ENCODE measurements at places on chromosomes 4 and X.

DNA sequence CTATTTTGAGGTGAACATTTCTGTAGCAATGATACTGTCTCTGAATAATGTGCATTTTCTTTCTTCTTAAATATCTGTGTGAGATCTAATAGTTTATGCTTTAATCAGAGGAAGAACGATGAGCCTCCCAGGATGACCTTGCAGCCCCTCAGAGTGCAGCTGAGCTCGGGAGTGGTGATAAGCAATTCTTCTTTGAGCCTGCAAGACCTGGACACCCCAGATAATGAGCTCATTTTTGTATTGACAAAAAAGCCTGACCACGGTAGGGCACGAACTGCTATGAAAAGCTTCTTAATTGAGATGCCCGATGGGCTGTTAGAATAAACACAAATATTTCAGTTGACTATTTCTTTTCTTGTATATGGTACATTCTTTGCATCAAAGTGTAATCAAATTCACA is 105.0 kb upstream of the ANXA3 start:
- no peak for DNase-seq

DNA sequence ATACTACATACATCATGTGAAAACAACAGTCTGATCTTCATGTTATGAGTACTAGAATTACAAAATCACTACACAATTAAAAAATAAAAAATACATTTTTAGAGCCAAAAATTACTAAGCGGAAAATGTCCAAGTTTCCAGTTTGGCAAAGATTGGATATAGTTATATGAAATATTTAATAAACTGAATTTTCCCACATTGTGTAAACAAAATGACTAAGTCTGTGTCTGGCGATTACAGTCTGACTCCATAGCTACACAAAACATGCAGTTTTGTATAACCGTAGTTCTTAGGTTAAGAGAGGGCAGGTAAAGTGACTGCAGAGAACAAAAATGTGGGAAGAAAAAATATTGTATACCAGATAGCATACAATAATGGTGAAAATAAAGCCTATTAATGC is 59.2 kb upstream of the TMEM47 start:
- DNase-seq = no peak

GRCh38 chrX:1053072-1053471 is 159.4 kb downstream of the CRLF2 start:
- no peak for DNase-seq

GRCh38 chr4:101708293-101709039 is 82.1 kb upstream of the BANK1 start:
- no peak for DNase-seq

- no peak for DNase-seq
Measured at GRCh38 chrX:135327299-135327698, 18.0 kb downstream of the ETDC start.

Measured in NCI-H2081 (cell line).